ENCODE measurements at places on chromosomes 3 and 15.

DNA sequence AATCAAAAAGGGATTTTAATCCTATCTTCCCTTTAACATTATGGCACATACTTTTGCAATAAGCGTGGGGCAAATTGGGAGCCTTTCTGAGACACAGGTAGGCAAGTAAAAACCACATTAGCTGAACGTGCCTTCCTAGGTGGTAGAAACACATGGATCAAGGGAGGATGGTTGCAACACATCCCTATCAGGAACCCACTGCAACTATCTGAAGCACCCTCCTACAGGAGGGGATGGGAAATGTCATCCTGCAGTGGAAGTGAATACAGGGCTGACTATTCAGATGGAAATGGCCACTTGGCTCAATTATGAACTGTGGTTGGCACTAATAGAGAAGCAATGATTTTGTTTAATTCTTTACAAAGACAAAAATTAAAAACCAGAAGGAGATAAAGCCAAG, 826.3 kb downstream of the FHIT start:
- DNase-seq, result no peak

- DNase-seq, result no peak
These were observed 154.5 kb upstream of the TSC22D2 start for GRCh38 chr3:150253622-150254021.

DNA sequence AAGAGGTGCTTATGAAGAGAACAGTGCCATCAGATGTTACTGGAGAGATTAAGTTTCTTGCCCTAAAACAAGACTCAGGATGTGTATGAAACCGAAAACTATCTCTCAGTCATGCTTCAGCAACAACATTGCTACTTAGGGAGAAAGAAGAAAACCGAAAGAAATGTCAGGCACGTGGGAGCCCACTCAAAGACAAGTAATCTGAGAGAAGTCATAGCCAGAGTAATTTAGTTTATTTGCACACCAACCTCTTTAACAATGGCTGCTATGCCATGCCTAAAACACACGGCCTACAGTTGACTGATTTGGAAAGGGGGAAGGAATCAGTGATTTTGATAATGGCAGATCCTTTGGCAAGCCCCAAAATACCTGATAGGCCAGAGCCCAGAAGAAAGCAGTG, 162.9 kb downstream of the TIGIT start:
- DNase-seq, result no peak

DNA sequence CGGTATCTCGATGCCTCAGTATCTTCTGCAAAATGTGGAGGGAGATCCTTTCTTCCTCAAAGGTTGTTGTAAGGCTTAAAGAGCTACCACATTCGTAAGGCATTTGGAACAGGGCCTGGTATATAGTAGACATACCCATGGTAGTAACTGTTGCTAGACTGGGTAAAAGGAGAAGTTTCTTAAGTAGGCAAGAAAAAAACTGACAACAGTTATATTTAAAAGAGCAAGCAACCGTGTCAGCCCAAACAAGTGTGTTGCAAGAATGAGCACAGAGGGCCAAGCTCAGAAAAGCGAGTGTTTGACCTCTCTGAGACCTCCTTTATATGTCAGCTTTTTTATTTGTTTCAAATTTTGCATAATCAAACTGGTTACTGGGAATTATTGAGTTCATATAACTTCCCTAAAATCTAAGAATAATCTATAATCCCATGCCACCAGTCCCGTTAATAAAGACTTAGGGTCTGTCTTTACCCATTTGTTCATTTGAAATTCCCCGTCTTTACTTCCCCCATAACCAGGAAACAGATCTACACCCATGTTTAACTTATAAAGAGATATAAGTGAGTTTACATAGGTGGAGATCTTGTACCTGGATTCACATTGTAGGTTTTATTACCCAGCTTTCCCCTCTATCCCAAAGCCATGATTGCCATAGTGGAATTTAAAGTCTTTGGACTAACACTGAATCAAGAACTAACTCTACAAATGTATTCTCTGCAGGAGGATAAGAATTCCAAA, 7.3 kb downstream of the B3GNT5 start:
- no peak for DNase-seq

DNA sequence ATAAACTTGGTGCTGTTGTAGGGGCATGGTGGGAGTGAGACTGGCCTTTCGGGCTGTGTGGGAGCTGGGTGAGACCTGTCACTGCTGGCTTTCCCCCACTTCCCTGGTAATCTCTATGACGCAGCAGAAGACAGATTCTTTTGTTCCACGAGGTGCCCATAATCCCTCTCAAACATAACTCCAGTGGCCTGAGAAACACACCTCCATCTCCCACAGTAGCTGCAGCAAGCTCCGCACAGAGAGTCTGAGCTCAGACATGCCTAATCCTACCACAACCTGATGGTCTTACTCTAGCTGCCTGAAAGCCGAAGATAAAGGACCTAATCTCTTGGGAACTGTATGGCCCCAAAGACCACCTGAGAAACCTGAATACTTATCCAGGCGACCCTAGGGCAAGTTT, 225.6 kb upstream of the CRBN start:
- DNase-seq, result no peak

DNA sequence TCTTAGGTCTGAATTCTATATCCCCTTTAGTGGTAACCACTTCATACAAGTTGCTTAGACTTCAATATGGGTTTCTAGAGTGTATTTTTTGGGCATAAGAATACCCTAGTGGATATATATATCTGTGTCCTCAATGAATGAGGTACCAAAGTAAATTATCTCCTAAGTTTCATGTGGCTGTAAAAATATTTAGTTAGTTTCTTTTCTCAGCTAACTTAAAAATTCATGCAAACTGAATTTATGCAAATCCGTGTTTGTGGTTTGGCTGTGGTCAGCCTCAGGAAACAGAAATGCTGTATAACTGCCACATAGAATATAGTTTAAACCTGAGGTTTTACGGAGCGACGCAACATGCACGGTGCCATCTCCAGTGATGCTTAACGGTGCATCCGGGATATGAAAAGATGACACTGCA, 80.3 kb downstream of the PEX5L start:
- DNase-seq, result no peak

GRCh38 chr15:33064878-33065277, 129.6 kb downstream of the FMN1 start:
- no peak for DNase-seq

GRCh38 chr15:66030650-66031049, 161.4 kb downstream of the RAB11A start:
- no peak for DNase-seq

- DNase-seq, result no peak
These were observed 394.0 kb downstream of the FOXP1 start for GRCh38 chr3:71189480-71189879.

GRCh38 chr15:29058903-29059539, 173.2 kb downstream of the APBA2 start:
- no peak for DNase-seq

DNA sequence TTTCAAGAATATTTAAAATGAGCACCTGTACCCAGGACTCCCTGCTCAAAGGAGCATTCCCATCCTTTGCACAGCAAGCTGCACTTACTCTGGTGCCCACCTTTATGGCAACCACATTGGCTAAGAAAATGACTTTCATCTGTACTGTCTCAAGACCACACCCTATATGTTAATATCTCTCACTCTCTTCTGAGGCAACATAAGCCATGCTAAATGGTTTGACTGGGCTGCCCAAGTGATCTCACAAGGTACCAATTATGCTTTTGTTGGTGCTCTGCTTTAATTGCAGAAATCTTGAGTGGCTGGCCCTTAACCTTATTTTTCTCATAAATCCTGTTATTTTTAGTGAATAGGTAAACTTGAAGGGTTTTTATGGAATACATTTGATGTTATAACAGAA, 17.7 kb downstream of the RYK start:
- no peak for DNase-seq

DNA sequence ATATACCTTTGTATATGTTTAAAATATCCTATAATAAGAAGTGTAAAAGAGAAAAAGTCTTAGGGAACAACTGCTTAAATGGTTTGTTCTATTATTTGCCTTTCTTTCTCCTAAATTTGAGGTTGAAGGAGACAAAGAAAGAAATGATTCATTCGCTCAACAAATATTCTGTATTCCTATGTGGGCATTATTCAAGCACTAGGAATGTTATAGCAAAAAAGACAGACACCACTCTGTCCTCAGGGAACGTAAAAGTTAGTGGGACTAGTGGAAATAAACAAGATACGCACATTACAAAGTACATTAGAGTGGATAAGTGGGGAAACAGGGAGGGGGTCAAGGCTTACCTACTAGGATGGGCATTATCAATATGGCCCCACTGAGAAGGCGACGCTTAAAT, 332.2 kb downstream of the LPP start:
- no peak for DNase-seq

GRCh38 chr3:160612386-160613075, 47.2 kb upstream of the KPNA4 start:
- DNase-seq, result no peak

GRCh38 chr3:67286586-67286985, 288.5 kb downstream of the KBTBD8 start:
- DNase-seq, result no peak

- DNase-seq, result no peak
These were observed 45.0 kb downstream of the SUCNR1 start for GRCh38 chr3:151918253-151919029.

DNA sequence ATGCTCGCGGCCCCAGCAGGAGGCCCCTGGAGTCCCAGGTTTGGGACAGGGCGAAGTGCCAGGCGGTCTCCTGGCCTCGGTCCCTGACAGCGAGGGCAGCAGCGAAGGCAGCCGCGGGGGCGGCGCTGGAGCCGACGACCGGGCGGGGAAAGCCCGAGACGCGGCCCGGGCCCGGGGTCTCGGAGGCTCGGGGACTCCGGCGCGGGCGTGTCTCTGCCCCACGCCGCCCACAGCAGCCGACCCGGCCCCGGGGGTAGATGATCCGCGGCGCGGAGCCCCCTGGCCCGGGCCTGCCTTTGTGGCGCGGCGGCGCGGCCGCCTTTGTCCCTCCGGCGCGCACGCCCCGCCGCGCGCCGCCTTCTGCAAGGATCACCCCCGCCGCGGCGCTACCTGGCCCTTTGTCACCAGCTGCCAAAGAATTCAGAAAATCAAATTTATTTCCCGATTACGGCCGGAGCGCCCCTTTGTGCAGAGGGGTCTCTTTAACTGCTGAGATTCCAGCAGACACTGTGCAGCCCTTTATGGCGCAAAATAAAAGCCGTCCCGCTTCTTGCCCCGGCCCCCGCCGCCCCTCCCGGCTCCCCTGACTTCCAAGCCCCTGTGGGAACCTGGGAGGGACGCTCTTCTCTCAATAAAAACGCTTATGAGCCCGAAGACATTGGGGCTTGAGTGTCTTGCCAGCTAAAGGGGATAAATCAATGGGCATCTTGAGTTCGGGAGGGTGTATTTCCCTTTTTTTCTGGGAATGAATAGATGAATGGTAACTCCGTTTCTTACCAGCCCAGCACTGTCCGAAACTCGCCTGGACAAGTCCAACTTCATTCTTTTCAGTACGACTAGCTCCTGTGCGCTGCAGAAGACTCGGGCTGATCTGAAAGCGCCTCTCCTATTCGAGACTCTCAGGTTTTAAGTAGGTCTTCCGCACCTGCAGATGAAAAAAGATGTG, 68.4 kb downstream of the HES1 start:
- no peak for DNase-seq

DNA sequence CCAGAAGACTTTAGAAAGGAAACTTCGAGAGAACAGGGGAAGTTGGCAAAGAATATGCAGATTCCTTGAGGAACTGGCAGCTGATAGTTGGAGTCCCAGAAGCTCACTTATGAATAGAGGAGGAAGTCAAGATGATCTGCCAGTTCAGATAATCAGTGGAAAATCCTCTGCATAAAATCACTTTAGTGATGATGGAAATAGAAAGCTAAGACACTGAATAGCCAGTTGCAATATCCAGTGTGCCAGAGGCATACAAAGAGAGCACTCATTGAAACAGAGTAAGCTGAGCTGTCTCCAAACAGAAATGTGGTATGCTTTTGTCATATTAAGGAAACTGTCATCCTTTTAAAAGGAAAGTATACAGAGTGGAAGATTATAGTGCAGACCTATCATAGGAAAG, 1207.6 kb downstream of the OTOL1 start:
- DNase-seq, result no peak

- no peak for DNase-seq
These were observed 3.1 kb upstream of the CFAP20DC start for GRCh38 chr3:59052803-59053411.

DNA sequence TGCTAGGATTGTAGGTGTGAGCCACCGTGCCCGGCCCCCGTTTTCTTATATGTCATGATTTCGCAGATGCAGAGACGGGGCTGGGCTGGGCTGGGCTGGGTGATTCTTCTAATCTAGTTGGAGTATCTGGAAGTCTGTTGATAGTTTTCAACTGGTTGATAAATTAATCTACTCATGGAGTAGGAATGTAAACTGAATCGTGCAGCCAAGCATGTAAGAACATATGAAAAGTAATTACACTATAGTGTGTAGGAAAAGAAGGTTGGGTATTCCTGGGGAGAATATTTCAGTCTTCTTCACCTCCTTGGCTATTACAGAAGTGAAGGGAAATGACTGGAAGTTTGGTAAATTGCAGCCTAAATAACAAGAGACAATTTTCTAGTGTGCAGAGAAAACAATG, 82.6 kb upstream of the MAGI1 start:
- DNase-seq, result no peak

DNA sequence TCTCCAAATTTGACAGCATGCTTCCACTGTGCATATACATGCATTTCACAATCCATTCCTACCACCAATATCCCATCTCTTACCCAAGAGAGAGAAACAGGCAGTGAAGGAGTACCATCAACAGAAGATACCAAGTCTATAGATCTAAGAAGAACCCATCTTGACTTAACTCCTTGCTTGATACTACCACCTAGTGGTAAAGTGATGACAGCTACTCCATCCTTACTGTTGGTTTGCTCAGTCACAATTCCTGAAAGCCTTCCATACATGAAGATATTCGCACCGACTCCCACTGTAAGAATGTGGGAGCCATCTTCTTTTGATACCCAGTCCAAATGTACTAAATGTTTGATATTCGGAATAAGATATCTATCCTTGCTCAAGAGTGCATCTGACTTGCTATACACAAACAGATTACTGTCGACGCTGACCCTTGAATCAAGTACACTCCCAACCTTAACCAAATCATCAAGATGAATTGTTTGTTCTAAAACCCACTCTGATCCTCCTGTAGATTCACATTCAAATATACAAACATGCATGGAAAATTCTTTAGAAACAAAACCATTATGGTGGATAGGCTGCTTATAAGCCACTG, 123.1 kb downstream of the DMXL2 start:
- DNase-seq, result no peak

GRCh38 chr15:83082730-83083386, 15.8 kb upstream of the BTBD1 start:
- no peak for DNase-seq

- no peak for DNase-seq
These were observed 1.2 kb downstream of the KIF23 start for GRCh38 chr15:69415381-69415780.

GRCh38 chr3:122940628-122941086, 86.9 kb downstream of the SEMA5B start:
- no peak for DNase-seq

GRCh38 chr3:12743583-12743982, 15.5 kb downstream of the TMEM40 start:
- no peak for DNase-seq
